Left renal cortex interstitium (tissue), 4 donors: ENCODE measurements at places on chromosomes 12 and 14. TPM values are rescaled to one million over a fixed set of nuclear protein-coding genes. Genes with fewer than 3 reads are reported as not detected.
A peak's percentile ranks its signal among the peaks of the same experiment; 100 is the strongest.

ESPL1 gene
- 8.7 TPM for polyA plus RNA-seq

KLRF2 gene
- not detected for polyA plus RNA-seq

SLC17A8 gene
- 0.41 TPM for polyA plus RNA-seq

PPFIA2 gene
- 7.2 TPM for polyA plus RNA-seq

RHOJ gene
- 18.3 TPM for polyA plus RNA-seq

GRCh38 chr12:67222302-67222701 lies 46.9 kb upstream of the CAND1 start:
- no peak for DNase-seq

- no peak for DNase-seq
These were observed 308.2 kb upstream of the FBXO33 start for GRCh38 chr14:39740454-39740853.

DNA sequence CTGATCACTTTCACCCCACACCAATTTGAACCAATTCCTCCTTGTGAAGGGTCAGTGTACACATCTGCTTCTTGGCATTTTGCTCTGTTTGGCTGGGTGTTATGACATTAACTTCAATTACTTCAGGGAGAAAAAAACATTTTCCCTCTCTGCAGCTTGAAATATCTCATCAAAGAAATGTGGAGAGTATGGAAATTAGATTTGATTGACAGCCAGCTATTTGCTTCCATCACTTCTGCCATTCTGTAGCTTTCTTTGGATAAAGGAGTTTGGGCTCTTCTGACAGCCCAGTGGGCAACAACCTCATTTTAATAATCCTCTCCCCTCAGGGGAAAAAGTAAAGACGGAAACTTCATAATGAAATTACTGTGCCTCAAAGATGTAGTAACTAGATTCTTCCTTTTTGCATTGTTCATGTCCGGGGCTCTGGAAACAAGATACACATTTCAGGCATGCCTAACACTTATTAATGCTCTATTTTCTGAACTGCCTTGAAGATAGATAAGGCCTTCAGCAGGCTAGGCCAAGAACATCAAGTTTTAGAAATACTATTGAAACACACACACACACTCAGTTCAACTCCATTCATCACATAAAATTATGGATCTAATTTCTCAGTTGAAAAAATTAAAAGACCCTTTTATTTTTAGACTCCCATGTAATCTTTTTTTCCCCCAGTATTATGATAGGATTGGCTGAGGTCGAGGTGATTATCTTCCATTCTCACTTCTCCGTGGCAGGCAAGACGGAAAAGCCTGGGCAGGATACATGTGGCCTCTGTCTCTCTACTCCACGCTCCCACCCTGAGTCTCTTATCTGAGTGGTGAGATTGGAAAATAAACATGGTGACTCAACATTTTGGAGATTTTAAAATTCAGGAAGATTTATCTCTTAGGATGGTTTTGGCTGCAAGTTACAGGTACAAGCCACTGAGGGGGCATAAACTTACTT lies 10.3 kb upstream of the GPHB5 start:
- DNase-seq = no peak

GRCh38 chr12:40769846-40770245 lies 77.6 kb downstream of the CNTN1 start:
- DNase-seq = no peak

GRCh38 chr14:64503434-64504309 lies at the start of gene ZBTB25:
Gene ZBTB25, minus strand, starts transcription at chr14:64503838. Its CDS starts 13,305 bp downstream, at chr14:64490533.
- no peak for DNase-seq

GRCh38 chr14:49975799-49976198 lies 82.9 kb downstream of the ARF6 start:
- no peak for DNase-seq

- DNase-seq = no peak
These were observed 84.1 kb downstream of the PPP1R12A start for GRCh38 chr12:79850610-79851299.

GRCh38 chr12:12899530-12900380 lies 8.4 kb downstream of the GPRC5A start:
- DNase-seq = no peak

- no peak for DNase-seq
These were observed 722.3 kb upstream of the FLRT2 start for GRCh38 chr14:84807673-84808072.

GRCh38 chr12:75177997-75178396 lies 31.6 kb downstream of the KCNC2 start:
- DNase-seq = no peak

- no peak for DNase-seq
These were observed 42.1 kb upstream of the GPR132 start for GRCh38 chr14:105107351-105107750.

GRCh38 chr12:13981990-13982389 lies 588 bp upstream of the GRIN2B start:
- peak; percentile 13 for DNase-seq

DNA sequence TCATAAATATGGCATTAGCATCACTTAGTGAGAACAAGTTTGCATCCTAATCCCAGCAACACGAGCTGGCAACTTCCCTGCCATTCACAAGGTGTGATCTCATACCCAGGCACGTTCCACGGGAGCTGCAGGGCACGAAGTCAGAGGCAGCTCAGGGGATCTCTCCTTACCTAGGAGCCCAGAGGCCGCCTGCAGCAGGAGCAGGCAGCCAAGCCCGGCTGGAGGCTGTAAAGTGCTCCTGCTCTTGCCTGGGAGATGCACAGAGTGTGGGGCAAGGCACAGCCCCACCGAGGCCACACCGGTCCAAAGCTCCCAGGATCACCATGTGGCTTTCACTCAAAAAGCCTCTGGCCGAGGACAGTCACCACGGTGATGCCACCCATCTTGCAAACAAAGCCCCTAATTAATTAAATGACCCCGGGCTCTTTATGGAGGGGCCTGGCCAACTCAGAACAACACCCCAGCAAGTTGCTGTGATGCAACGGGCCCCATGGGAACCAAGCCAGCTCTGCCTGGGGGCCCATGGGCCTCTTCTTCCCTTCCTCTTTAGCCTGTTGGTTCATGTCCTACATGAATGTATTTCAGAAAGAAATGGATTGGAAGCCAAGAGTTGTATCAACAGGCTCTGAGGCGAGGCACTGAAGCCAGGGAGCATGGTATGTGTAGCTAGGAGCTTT lies 26.5 kb downstream of the NUAK1 start:
- no peak for DNase-seq

GRCh38 chr14:20622816-20623291 lies 18.6 kb downstream of the OR6S1 start:
- DNase-seq = no peak

- DNase-seq = no peak
These were observed 6.0 kb downstream of the GPR132 start for GRCh38 chr14:105059035-105059924.

DNA sequence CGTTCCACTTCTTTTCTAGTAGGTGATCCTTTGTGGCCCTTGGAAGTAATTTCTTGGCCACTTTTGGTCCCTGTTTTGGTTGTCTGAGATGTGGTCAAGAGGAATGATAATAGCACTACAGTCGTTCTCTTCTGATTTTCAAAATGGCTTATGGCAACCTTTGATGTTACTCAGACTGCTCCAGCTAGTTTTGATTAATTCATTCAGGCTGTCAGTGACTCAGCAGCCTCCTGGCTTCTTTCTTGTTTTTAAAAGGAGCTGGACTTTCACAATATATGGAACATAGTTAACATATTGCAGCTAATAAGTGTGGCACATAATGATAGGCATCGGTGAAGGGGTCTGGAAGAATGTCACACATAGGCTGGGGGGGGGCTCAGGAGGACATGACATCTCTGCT lies 47.3 kb downstream of the WDR20 start:
- DNase-seq = no peak

- no peak for DNase-seq
These were observed 22.6 kb upstream of the DRAM1 start for GRCh38 chr12:101854747-101855146.

- no peak for DNase-seq
These were observed 21.8 kb downstream of the CCNK start for GRCh38 chr14:99502989-99503421.

- DNase-seq = no peak
These were observed 142.8 kb upstream of the TMCC3 start for GRCh38 chr12:94793191-94793595.

GRCh38 chr12:51695241-51696010 lies 104.4 kb downstream of the SCN8A start:
- no peak for DNase-seq

DNA sequence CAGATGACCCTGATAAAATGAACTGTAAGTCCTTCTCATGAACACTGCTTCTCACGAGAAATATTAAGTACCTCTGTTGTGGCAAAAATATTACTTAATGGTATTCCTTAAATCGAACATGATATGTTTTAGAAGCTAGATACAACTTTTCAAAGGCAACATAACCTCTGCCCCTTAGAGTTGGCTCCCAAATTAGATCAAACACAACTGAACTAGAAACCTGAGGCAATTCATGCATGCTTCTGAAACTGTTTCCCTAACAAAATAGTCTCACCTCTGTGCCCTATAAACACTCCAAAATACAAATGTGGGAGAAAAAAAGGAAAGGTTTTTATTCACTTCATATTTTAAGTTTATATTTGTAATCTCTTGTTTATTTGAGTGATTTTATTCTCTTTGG lies 121.6 kb downstream of the SLC16A7 start:
- DNase-seq = no peak

DNA sequence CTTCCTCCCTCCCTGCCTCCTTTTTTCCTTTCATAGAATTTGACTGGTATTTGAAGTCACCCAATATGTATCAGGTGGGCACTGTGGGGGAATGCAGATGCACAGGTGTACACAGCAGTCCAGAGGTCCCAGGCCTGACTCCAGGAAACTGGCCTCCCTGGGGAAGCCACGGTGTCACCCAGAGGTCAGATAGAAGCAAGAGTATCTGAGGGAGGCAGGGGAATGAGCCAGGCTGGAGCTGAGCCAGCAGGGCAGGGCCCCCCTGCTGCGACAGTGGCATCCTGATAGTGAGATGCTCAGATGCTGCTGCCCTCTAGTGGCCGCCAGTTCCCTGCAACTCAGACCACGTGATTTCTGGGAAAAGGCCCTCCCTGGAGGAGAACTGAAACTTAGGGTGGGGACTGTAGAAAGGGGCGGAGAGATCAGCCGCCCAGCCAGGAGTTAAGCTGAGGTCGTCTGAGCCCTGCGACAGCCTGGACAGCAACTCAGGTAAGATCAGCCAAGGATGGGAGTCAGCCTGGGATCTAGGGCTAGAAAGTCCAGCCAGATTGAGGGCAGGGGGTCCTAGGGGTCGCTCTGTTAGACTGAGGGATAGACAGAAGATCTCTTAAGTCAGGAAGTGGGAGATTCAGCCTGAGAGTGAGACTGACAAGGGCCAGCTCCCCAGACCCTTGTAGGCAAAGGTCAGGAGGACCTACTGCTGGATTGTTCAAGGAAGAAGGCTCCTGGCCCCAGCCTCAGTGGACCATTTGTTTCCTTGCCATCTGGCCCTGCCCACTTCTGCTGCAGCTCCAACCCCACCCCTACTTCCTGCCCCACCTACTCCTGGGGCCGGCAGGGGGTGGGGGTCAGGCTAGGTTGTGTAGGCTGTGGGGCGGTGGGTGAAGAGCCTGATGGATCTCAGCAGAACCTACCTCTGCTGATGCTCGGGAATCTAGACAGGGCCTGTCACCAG lies at the start of gene IRF9:
TSS of gene IRF9 (plus strand) at position 416 of the 955 bp plus-strand sequence. CDS start 880 bp downstream, outside the sequence.
- DNase-seq = peak; percentile 96

- DNase-seq = no peak
These were observed 133.4 kb downstream of the DICER1 start for GRCh38 chr14:95023886-95024285.

GRCh38 chr12:113825705-113826104 lies 140.4 kb downstream of the RBM19 start:
- no peak for DNase-seq

DNA sequence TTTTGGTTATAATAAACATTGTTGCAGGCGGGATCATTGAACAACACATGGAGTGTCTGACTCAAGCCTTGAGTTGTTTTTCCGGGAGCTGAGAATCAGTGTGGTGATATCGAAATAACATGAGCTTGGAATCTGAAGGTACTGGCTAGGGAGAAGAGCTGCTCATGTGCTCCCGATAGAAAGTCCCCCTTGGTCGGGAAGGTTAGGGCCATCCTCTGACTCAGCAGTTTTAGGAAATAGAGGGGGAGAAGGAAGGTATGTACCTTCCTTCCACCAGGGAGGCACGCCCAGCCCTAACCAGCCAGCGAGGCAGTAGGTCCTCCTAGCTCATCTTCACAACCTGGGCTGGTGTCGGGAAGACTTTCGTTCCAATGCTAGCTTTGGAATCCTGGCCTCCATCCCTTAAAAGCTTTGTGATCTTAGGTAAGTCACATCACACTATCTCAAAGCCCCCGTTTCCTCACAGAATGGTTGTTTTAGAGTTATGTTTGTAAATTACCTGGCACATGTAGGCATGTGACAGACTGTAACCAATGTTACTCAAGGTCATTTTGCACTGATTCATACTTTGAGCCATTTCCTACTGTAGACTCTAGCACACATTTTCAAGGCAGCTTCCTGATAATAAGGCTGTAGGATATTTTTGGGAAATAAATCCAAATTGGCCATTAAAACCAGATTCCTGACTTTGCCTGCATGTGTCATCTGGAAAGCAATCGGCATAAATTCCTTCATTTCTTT lies 1.9 kb upstream of the RAB35 start:
- no peak for DNase-seq

DNA sequence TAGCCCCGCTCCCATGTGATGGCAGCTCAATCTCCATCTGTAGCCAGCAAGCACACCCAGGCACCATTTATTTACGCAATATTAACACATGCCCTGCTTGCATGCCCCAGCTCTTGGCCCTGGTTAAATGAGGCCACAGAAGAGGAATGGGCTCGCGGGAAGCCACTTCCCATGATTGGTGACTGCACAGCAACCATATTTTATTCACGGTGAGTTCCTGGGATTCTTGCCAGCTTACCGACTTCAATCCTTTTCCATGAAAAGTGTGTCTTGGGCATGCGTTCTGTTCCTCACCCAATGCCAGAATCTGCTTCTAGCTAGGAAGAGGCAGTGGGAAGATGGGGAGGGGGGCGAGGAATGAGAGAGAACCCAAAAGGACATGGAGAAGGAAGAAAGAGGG lies 54.7 kb downstream of the PITPNM2 start:
- no peak for DNase-seq

DNA sequence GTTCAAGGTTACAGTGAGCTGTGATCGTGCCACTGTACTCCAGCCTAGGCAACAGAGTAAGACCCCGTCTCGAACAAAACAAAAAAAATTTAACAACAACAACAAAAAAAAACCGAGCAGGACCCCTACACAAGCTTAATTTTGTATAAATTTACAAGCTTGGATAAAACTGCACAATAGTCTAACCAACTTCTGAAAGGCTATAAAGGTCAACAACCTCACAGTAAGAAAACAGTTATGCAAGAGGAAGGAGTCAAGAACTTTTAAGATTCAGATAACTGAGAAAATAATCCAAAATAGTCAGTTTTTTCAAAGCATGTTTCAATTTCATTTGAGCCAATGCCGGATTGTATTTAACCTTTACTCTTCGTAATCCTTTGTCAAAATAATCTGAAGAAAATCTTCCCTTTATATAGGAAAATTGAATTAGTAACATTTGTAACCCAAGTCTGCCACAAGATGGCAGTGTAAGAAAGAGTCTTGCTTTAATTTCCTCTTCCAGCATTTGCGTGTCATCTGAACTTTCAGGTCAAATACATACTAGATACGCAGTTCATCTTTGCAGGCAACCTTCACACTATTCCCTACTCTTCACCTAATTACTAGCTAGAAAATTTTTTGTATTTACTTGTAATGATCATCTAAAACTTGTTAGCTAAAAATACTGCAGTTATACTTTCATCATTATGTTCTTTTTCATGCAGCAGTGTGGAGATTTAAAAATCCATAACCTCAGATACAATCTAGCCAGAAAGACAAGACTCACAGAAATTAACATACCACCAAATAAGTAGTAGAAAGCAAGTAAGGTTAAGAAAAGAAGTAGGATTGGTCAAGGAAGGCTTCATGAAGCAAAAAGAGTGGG lies 5.8 kb downstream of the CCNB1IP1 start:
- DNase-seq = no peak

- DNase-seq = no peak
These were observed 9.5 kb upstream of the SERPINA6 start for GRCh38 chr14:94332587-94332986.
